ENCODE measurements at places on chromosomes 1 and 21.

GRCh38 chr1:118481126-118481525 lies 296.1 kb upstream of the SPAG17 start:
- DNase-seq, result no peak

GRCh38 chr1:55150880-55151588 lies 64.1 kb downstream of the USP24 start:
- no peak for DNase-seq

DNA sequence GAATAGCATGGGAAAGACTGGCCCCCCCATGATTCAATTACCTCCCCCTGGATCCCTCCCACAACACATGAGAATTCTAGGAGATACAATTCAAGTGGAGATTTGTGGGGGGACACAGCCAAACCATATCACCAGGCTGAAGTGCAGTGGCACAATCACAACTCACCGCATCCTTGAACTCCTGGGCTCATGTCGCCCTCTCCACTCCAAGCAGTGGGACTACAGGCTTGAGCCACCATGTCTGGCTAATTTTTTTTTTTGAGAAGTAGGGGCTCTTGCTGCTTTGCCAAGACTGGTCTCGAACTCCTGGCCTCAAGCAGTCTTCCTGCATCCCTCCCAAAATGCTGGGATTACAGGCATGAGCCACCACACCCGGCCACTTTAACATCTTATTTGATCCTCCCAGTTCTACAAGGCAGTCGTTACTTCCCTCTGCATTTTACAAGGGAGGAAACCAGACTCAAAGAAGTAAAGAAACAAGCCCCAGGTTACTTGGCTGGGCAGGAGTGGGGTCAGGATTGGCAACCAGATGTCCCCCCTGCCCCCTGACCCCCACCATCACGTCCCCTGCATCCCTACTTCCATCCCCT lies 26.9 kb upstream of the ACTL8 start:
- DNase-seq, result no peak

- no peak for DNase-seq
Observed at GRCh38 chr1:190373705-190374336, 103.8 kb downstream of the BRINP3 start.

DNA sequence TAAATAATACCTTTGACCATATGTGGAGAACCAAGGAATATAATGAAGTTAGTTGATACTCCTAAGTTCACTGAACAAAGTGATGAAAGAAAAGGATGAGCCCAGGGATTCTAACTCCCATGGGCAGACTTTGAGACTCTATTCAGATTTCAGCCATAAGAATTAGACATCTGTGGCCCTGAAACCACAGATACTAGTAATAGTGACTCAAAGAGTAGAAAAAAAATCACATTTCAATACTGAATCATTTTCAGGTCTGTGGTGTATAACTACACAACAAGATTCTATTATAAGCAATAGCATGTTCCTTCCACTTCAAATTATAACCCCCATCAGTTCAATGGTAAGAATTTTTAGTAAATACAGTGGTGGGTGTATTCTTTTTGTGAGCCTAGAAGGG lies 16.4 kb upstream of the F13B start:
- DNase-seq, result no peak

GRCh38 chr1:40806731-40807695 lies 23.4 kb downstream of the KCNQ4 start:
- DNase-seq, result peak; percentile 86

DNA sequence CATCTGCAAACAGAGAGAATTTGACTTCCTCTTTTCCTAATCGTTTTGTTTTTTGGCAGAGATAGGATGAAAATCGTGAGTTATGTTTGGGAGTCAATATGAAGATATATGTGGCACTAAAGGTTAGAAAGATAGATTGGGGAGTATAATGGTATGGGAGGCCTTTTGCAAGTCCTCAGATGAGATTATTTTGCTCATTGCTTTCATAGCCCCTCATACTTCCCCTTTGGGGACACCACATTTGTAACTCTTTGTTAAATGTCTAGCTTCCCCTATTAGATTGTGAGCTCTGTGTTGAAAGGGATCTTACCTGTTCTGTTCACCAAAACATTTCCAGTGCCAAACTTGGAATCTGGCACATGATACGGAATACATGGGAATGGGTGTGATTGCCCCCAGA lies 30.2 kb downstream of the RAVER2 start:
- DNase-seq, result no peak

- peak; percentile 16 for DNase-seq
Observed at GRCh38 chr1:53643041-53643880, 95.7 kb downstream of the GLIS1 start.

Data from femur (tissue), 1 donor.